Cerebellum (tissue), 4 donors: ENCODE measurements at places on chromosomes 7 and 10. TPM values are rescaled to one million over a fixed set of nuclear protein-coding genes. Genes with fewer than 3 reads are reported as not detected.

The PDE6C gene
- total RNA-seq = not detected

The CPXM2 gene
- 1.8 TPM for total RNA-seq

The PDSS1 gene
- 15.6 TPM for total RNA-seq

The ITPRID1 gene
- 0.27 TPM for total RNA-seq

The PNLIPRP1 gene
- not detected for total RNA-seq
